SIG-M5 (cell line): ENCODE measurements at places on chromosomes 7 and 10.

- DNase-seq = no peak
These were observed 77.0 kb upstream of the GNA12 start for GRCh38 chr7:2920956-2921652.

DNA sequence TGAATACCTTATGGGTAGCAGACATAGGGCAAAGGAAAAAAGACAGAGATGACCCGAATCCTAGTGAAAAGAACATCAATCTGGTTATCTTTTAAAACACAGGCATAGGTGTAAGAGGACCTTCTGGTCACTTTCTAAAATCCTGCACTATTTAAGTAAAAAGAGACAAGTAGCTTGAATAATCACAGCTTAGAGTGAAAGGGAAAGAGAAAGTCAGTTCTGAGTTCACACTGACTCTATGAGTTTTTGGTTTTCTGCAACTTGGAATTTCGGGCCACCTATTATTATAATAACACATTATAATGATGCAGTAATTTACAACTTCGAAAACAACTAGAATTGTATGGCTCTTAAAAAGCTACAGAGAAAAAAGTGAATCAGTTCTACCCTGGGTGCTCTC, 247.8 kb downstream of the DOCK4 start:
- DNase-seq = no peak

DNA sequence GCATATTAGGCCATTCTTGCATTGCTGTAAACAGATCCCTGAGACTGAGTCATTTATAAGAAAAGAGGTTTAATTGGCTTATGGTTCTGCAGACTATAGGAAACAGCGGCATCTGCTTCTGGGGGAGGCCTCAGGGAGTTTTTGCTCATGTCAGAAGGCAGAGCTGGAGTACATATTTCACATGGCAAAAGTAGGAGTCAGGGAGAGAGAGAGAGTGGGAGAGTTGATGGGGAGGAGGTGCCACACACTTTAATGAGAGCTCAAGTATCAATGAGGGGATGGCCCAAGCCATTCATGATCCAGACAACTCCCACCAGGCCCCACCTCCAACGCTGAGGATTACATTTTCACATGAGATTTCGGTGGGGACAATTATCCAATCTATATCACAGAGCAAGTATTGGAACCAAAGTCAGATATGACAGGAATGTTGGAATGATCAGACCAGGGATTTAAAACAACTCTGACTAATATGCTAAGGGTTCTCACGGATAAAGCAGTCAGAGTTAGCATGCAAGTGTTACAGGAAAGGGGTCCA, 795.3 kb upstream of the CELF2 start:
- no peak for DNase-seq

DNA sequence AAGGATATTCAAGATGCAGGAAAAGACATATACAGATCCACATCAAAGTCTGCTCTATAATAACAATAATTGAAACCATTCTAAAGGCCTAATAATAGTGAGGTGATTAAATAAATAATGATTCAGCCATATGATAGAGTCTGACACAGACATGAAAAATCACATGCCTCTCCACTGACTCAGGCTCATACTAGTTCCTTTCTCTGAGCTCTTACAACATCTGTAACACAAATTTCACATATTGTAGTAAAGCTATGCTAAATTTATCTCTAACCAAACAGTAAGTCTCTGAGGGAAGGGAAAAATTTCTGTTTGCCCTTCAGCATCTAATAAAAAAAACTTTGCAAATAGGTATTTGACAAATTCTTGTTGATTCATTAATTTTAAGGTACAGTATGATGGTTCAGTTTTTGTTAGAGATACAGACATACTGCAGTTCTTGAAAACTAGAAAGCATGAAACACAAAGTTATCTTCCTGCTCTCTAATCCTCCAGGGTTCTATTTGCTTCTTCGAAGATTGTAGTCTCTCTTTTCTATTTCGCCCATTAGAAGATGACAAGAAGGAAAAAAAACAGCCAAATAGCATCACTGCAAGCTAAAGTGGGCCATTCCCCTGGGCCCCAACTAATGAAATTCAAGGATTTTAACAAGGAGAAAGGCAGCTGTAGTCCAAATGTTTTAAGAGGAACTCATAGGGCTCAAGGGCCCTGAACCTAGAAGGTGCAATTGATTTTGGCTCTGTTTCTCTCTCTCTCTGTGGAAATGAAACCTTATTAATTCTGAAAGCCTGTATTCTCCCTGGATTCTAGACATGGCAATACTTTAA, 53.9 kb downstream of the CUBN start:
- no peak for DNase-seq

- no peak for DNase-seq
These were observed 31.7 kb downstream of the TECTB start for GRCh38 chr10:112314822-112315474.

DNA sequence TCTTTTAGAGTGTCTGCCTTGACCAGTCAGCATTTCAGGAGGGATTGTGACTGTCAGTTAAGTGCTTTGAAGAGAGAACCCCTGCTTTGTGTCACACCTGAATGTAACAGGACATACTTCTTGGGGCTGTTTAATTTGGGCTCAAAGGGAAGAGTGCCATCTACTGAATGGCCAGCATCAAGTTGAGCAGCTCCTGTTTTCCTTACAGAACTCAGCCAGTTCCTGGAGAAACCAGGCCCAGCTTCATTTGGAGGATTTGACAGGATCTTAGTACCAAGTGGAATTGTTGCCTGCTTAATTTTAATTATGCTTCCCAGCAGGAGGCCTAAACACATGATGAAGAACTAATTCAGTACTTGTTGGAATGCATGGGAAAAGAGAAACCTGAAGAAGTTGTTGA, 8.3 kb downstream of the ADD3 start:
- DNase-seq = no peak

DNA sequence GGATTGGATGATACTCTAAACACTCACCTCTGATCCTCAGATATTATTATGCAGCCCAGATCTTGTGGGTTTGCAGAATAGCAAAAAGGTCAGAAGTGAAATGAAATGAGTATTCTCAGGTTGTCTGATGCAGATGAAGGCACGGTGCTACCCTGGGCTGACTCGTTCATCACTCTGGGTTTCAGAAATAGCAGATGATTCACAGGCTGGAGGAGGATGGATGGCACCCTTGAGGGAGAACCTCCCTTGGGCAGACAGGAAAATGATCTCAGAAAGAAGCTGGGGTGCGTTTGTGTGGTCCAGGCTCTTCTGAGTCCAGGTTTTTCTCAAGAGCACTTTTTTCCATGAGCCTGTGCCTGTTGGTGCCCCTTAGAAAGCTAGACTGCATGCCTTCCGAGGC, 515.8 kb upstream of the MKI67 start:
- no peak for DNase-seq

- DNase-seq = no peak
These were observed 108.0 kb downstream of the SDK1 start for GRCh38 chr7:3408814-3409595.

- DNase-seq = no peak
These were observed 85.6 kb downstream of the AOAH start for GRCh38 chr7:36638586-36639263.

- DNase-seq = no peak
These were observed 104.1 kb upstream of the RHEB start for GRCh38 chr7:151623766-151624165.

DNA sequence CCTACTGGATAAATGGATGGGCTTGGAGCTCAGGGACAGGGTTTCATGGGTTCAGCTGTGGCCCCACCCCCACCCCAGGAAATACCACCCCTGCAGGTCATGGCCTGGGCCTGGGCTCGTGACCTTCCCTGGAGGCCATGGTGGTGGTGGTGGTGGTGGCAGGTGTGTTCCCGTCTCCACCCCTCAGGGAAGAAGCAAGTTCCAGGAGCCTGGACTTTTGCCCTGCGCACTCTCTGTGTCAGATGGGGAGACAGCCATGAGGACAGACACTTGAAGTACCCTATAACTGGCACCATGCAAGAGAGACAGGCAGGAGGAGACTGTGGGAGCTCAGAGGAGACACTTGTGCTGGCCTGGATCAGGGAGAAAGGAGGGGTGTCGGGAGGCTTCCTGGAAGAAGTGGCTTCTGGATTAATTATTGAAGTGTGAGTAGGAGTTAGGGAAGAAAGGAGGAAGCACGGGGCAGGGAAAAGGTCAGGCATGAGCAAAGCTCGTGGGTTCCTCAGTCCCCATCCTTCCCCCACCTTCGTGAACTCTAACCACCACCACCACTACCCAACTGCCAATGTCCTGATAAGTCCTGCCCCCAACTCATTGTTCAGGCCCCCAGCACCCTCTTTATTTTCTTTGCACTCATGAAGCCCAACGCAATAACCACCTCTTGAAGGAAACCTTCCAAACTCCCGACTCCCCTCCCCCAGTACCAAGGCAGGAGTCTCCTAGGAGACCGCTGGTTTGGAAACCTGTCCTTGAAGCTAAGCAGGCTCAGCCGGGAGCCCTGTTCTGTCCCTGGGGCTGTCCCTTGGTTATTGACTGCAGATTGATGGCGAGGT, 8.9 kb downstream of the SH2B2 start:
- no peak for DNase-seq

GRCh38 chr10:120950051-120950561, 98.9 kb downstream of the WDR11 start:
- DNase-seq = no peak

GRCh38 chr10:90062786-90063185, 361.4 kb downstream of the KIF20B start:
- DNase-seq = no peak

DNA sequence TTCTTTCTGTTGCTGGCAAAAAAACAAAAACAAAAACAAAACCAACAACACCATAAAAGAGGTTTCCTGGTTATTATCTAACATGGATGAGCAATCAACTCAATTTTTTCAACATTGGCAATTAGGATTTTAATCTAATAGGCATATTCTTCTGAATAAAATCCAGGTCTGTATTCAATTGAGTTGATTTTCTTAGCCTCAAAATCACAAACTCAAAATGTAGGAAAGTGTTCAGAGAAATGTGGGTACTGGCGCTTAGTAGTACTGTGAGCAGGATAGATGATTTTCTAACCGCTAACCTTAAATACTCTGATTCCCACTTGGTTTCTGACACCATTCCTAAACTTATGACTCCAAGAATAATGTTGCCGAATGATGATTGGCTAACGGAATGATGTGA, 5.6 kb downstream of the WNT16 start:
- no peak for DNase-seq

DNA sequence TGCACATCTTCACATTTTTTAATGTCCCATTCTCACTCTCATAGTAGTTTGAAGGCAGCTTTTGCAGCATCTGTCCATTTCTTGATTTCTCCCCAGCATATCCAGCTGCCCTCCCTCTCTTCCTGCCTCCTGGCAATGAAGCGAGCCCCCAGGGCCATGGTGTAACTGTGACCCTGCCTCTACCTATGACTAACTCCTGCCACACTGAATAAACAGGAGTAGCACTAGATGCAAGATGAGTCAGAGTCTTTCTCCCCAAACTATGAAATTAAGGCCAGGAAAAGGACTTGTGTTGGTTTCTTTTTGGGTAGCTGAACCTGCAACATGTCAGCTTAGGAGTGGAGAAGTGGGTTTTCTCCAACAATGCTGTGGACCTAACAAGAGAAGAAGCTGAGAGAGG, 329.0 kb downstream of the RNLS start:
- DNase-seq = no peak

DNA sequence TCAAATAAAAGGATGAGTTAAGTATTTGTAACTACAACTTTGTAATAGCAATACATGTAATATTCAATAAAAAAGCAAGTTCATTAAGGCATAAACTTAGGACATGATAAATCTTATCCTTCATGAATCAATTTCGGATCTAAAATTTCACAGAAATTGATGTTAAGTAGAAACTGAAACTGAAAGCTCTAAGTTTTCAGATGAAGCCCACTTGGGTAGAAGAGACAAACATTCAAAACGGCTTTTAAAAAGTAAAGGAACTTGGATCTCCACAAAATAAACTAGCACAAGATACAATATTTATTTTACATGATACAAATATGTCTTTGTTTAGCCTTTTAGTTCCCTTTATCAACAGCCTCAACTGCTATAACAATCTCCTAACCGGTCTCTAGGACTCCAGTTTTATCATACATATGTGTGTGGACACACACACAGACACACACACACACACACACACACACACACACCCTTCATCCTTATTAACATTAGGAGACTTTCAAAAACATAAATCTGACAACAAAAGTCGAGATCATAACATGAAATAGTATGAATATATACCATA, 83.7 kb downstream of the USP6NL start:
- no peak for DNase-seq

GRCh38 chr10:75034131-75034512, 77.3 kb upstream of the SAMD8 start:
- no peak for DNase-seq

DNA sequence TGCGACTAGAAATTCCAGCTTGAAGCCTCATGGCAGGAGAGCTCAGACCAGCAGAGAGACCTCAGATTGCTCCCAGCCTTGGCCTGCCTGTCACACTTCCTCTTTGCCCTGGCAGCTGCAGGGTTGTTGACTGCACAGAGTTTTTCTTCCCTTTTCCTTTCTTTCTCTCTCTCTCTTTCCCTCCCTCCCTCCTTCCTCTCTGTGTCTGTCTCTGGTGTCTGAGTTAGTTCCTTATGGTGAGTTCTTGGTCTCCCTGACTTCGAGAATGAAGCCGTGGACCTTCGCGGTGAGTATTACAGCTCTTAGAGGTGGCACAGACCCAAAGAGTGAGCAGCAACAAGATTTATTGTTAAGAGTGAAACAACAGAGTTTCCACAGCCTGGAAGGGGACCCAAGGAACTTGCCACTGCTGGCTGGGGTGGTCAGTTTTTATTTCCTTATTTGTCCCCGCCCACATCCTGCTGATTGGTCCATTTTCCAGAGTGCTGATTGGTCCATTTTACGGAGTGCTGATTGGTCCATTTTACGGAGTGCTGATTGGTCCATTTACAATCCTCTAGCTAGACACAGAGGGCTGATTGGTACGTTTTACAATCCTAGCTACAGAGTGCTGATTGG, 266.3 kb downstream of the RPS24 start:
- peak; percentile 46 for DNase-seq

DNA sequence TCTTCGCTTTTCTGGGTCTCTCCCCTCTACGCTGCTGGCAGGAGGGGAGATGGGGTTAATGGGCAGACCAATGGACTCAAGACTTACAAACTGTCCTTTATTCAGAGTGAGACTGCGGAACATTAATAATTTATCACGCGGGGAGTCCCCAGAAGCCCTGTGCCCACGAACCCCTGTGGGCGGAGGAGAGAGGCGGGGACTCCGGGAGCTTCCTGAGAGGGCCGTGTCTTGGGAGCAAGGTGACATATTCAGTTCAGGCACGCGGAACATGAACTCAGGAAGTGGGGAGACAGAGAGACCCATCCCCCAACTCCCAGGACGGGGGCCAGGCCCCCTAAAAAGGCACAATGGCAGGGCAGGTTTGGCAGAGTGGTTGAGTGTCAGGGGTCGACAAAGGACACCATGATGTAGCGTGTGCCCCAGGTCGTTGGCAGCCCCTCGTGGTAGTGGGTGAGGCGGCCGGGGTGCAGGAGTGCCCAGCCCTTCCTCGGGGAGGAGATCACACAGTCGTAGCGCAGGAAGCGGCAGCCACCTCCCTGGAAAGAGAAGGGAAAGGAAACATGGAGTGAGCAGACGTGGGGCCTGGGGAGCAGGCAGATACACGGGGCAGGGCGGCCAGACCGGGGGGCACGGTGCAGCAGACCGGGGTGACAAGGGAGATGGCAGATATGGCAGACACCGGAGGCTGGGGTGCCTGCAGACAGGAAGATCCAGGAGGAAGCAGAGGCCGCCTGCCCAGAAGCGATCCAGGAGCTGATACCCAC, 5.2 kb upstream of the MOGAT3 start:
- no peak for DNase-seq

- no peak for DNase-seq
These were observed 37.9 kb downstream of the SYPL1 start for GRCh38 chr7:106074257-106074656.
